Right cardiac atrium (tissue), 5 donors: ENCODE measurements at places on chromosomes 5 and 9. TPM values are rescaled to one million over a fixed set of nuclear protein-coding genes. Genes with fewer than 3 reads are reported as not detected.
A peak's percentile ranks its signal among the peaks of the same experiment; 100 is the strongest.

The GPRIN1 gene
- 0.62 TPM for total RNA-seq

The SLC6A7 gene
- total RNA-seq = not detected

- DNase-seq = no peak
Measured at GRCh38 chr9:27530915-27531755, 1.5 kb upstream of the MOB3B start.

The COL27A1 gene
- total RNA-seq = 2.6 TPM

GRCh38 chr9:95746408-95747180 is 128.9 kb upstream of the ERCC6L2 start:
- DNase-seq = no peak

DNA sequence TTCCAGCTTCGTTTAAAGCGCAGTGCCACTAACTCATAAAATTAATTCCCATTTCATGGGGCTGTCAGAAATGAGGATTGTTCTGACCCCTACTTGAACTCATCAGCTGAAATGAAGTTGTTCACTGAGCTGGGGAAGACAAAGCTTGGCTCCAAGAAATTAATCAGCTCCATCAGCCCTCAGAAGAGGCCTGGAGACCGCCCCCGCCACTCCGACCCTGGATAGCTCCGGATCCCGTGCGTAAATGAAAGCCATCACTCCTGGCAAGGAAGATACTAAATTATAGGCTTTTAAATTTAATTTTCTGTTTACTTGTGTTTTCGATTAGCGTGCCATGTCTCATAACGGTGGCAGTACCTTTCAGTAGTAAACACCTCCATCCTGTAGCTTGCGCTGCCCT is 142.8 kb upstream of the IRX2 start:
- DNase-seq = no peak

DNA sequence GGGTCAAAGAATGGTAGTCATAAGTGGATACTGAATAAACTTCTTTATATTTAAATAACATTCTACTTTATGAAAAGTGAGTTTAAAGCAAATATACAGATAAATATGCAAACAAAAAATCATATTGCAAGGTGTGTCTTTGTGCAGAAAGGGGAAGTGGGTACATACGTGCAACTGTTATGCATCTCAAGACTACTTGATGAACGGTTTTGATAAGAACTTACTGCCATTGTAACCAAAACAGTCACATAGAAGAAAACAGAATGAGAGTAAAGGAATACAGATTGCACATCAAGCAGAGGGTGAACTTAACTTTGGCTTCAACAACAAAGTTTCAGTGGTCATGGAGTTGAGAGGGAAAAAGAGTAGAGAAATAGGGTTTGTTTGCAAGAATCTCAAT is 9.9 kb downstream of the CAMK4 start:
- DNase-seq = no peak

GRCh38 chr5:109695005-109695926 is 5.5 kb downstream of the MAN2A1 start:
- no peak for DNase-seq

DNA sequence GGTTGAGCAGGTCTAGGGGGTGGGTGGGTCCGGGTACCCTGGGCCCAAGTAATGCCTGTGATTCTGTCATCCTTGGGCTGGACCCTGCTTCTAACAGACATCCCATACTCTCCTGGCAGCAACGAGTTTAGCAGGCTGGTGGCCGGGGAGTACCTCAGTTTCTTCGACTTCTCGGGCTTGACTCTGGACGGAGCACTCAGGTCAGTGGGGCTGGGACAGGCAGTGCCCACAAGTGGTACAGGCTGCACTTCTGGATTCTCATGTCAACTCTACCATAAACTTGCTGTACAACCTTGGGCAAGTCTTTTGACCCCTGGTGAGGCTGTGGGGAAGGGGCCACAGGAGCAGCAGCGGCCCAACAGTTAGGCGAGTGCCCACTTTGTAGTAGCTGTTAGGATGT is 21.8 kb downstream of the PSD2 start:
- DNase-seq = no peak

The OR1J2 gene
- not detected for total RNA-seq

- DNase-seq = no peak
Measured at GRCh38 chr5:173538018-173538417, 78.4 kb downstream of the BOD1 start.

DNA sequence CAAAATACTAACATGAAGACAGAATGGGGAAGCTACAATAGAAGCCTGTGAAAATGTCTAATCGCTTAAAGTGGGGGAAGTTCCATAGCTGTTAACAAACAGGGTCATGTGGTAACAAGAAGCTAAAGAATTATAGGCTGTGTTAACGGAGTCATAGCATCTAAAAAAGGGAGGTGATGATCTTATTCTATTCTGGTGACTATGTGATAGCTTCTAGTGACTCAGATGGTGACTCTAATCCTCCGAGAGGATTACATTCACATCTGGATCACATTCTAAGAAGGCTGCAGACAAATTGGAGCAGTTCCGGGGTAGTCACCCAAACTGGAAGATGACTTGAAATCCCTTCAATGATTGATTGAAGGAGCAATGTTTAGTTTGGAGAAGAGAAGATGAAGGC is 142.1 kb downstream of the LIFR start:
- DNase-seq = no peak

The GGTA1 gene
- total RNA-seq = 24.2 TPM

- no peak for DNase-seq
Measured at GRCh38 chr5:161098516-161098915, 246.5 kb upstream of the ATP10B start.

The WNK2 gene
- total RNA-seq = 246 TPM

The SPINK7 gene
- not detected for total RNA-seq

DNA sequence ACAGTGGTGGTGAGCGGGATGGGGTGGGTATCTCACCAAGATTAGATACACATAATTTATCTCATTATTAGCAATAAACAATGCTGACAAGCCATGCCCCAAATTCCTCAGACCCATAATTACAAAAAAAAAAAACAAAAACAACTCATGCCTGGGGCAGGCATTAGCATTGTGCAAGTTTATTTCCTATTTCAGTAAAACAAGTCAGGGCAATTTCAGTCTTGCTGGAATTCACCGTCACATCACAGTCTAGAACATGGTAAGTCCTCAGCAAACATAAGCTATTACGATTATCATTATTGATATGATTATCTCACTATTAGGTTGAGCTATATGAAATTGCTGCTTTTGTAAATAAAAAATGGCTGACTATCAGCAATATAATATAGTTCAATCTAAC is 57.5 kb upstream of the GNAQ start:
- no peak for DNase-seq

The PLK2 gene
- 75.5 TPM for total RNA-seq

DNA sequence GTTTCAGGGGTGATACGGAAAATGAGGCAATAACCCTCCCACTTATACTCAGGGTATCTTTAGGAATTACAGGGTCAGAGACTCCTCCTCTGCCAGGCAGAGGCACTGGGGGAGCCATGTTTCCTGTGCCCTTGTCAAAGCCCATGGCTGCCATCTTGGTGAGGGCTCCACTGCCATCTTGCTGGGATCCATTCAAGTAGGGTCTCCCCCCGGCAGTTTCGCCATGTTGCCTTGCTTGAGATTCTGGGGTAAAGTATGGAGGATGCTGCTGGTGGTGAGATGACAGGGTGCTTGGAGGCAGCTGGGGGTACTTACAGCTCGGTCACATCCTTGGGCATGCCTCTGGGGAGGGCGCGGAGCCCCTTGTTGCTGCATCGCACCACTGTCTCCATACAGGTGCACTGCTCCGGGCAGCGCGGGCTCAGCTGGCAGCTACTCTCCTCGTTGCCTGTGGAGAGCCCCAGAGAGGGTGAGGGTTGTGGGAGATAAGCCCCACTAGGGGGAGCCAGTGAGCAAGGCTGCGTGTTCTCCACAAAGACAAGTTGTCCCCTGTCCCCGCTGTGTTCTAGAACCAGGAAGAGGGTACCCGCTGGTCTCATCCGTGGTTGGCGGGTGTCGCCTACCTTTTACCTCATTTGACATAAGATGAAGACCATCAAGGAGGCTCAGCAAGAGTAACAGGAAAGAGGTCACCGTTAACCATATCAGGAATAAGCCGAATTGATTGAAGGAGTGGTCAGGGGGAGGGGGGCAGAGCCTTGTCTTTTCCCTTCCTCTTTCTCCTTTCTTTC is 169.0 kb upstream of the PANK3 start:
- peak; percentile 77 for DNase-seq

The TBC1D2 gene
- total RNA-seq = 3.4 TPM

The PCDHGB2 gene
- 5.9 TPM for total RNA-seq
